A549 treated with GW870086 at 1 μM for 4 hours (cell line): ENCODE measurements at places on chromosomes 7 and 10. TPM values are rescaled to one million over a fixed set of nuclear protein-coding genes. Genes with fewer than 3 reads are reported as not detected.

Gene STRIP2
- total RNA-seq = 5.6 to 9.8 TPM (median 8.7 TPM) in 5 replicates

Gene CPED1
- not detected in 5 replicates for total RNA-seq

Gene EPHB6
- 0.35 to 0.98 TPM (median 0.57 TPM) in 5 replicates for total RNA-seq

Gene TMEM213
- total RNA-seq = not detected in 5 replicates

Gene SPDYE5
- total RNA-seq = not detected in 5 replicates

Gene HMX3
- 0.19 TPM in 1 of 5 replicates, not detected in the others for total RNA-seq

Gene LSM5
- total RNA-seq = 72.6 to 110 TPM (median 99.2 TPM) in 5 replicates

Gene ITPRID1
- not detected in 5 replicates for total RNA-seq

Gene BLNK
- total RNA-seq = not detected in 5 replicates

Gene ENTPD1
- 0.05 TPM in 1 of 5 replicates, not detected in the others for total RNA-seq

Gene GNGT1
- total RNA-seq = not detected in 5 replicates

Gene ANKRD2
- 4.2 to 6.9 TPM (median 4.9 TPM) in 5 replicates for total RNA-seq

Gene ASB13
- 17.9 to 25.0 TPM (median 21.1 TPM) in 5 replicates for total RNA-seq

Gene CFAP46
- total RNA-seq = 1.4 to 1.8 TPM (median 1.5 TPM) in 5 replicates

Gene TEX36
- total RNA-seq = not detected in 5 replicates

Gene DRGX
- total RNA-seq = 0.05 TPM in 1 of 5 replicates, not detected in the others

Gene TYW1B
- total RNA-seq = 2.2 to 2.8 TPM (median 2.6 TPM) in 5 replicates

Gene CDK13
- total RNA-seq = 19.2 to 21.3 TPM (median 20.8 TPM) in 5 replicates

Gene LEP
- not detected in 5 replicates for total RNA-seq

Gene NUTM2D
- total RNA-seq = 1.1 to 1.8 TPM (median 1.5 TPM) in 5 replicates

Gene OR9A2
- not detected in 5 replicates for total RNA-seq

Gene ADAM8
- 2.4 to 4.5 TPM (median 3.8 TPM) in 5 replicates for total RNA-seq

Gene GIMAP7
- total RNA-seq = not detected in 5 replicates

Gene ACTL6B
- total RNA-seq = not detected in 5 replicates

Gene FGFR2
- total RNA-seq = 0.28 to 0.55 TPM (median 0.38 TPM) in 5 replicates

Gene SFTPA2
- total RNA-seq = not detected in 5 replicates

Gene GPC2
- total RNA-seq = 0.32 to 1.5 TPM (median 0.84 TPM) in 5 replicates

Gene ANXA11
- total RNA-seq = 155 to 223 TPM (median 214 TPM) in 5 replicates

Gene CPA5
- not detected in 5 replicates for total RNA-seq
